Left colon (tissue), 2 donors: ENCODE measurements at places on chromosomes 7 and 10.

- no peak for DNase-seq
Measured at GRCh38 chr10:74145133-74145532, 5.5 kb downstream of the AP3M1 start.

GRCh38 chr10:65765006-65765541 lies 1160.8 kb upstream of the LRRTM3 start:
- no peak for DNase-seq

- no peak for DNase-seq
Measured at GRCh38 chr7:90957883-90958282, 306.4 kb upstream of the FZD1 start.

DNA sequence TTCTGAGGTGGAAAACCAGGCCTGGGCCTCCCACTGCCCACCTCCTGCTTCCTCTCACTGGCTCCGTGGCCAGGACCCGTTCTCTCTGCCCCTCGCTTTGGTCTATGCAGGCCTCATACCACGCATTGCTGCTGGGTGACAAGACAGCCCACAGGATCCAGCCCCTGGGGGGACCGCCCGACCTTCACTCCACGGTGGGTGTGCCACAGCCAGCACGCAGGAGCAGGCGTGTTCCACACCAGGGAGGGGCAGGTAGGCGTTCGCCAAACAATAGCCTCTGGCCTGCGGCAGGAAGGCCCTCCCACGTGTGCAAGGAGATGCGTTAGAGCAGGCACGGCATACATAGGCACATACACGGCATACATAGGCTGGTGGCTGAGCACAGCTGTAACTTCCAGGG lies 233.4 kb downstream of the WDR37 start:
- no peak for DNase-seq

- DNase-seq, result peak; percentile 71
Measured at GRCh38 chr7:1664711-1665548, 5.1 kb upstream of the ELFN1 start.

DNA sequence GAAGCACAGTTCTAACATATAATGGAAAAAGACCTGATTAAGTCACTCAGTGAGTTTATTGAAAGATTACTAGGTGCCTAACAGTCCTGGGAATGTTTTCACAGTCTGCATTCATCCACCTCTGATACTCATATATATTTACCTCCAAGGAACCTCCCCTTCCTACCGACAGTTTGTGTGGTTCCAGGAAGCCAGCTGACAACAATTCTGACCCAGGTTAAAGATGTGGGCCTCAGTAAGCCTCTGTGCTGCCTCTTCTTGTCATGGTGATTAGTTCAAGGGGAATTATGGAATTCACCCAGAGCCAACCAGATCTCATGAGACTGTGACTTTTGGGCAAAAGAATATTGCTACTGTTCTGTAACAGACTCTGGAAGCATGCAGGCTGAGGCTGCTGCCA lies 186.8 kb downstream of the NXPH1 start:
- no peak for DNase-seq

DNA sequence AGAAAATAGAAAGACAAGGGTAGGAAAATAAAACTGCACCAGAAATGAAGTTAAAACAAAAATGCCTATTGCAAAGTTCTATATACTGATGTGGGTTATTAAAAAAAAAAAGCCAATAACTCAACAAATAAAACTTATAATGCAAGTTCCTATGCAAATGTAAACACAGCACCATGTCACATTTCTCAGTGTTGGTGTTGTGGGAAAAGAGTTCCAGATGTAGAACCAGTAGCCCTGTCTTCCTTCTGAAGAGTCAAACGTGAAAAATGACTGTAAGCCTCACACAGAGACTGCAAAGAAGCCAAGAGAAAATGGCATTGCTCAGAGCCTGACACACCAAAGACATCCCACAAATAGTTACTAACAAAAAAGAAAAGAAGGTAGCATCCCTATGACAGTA lies 10.1 kb downstream of the PON2 start:
- DNase-seq, result no peak

DNA sequence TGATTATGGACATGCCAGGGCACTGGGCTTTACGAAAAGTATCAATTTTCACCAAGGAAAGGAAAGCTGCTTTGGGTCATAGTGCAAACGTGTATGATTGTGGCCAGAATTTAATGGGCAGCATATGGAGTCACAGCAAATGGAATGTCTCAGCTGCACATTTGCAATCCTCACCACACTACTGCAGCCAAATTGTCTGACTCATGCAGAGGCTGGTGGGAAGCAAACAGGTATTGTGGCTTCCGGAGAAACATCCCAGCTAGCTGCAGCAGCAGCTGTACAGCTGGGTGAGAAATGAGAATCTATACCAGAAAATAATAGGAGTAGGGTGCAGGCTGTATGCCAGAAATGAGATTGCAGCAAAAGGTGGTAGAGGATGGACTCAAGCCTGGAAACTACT lies 374.7 kb upstream of the VWC2 start:
- no peak for DNase-seq

- DNase-seq, result no peak
Measured at GRCh38 chr7:76193883-76194282, 7.8 kb upstream of the SRRM3 start.

GRCh38 chr7:50721160-50721559 lies 61.5 kb downstream of the GRB10 start:
- no peak for DNase-seq

- DNase-seq, result no peak
Measured at GRCh38 chr10:118108194-118109026, 61.7 kb upstream of the RAB11FIP2 start.

DNA sequence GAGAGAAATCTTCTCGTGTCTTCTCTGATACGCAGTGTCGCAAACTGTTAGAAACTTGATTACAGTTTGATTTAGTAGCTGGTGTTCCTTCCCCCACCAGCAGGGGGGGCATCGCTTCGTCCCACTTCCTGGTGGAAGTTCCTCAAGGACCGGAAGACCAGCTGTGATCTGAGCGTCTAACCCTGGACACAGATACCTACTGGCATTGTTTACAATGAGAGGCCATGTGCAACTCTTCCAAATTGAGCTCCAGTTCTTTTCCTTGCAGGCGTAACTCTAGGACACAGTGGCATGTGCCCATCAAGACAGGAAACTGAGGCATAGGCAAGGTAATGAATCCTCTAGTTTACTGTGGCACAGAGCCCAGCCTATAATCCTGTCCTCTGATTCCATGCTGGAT lies 219.0 kb downstream of the CCDC3 start:
- DNase-seq, result peak; percentile 35

DNA sequence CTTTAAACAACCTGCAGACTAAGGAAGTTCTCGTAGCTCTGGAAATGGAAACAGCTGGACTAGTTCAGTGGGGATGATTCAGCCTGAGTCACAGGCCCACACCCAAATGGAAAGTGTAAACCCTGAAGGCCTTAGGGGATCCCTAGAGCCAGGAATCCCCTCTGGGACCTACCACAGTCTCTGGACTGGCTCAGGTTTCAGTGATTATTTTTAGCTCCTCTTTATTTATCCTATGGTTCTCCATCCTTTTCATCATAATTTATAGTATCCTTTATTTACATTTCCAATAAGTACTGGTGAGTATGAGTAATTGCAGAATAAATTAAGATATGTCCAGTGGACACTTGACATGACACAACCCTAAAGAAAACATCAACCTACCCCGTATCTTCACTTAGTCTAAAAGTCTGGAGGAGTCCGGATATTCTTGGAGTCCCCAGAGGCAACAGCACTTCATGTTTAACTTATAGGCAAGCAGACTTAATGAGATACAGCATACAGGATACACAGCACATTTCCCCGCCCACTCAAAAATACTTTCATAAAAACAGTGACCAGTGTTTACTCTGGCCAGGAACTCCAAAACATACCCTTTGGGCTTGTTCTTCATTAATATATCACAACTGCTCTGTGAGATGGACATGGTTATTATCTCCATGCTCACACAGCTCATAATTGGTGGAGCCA lies 28.4 kb upstream of the SEMA3E start:
- no peak for DNase-seq

GRCh38 chr10:7532723-7533498 lies 122.1 kb upstream of the SFMBT2 start:
- DNase-seq, result no peak

DNA sequence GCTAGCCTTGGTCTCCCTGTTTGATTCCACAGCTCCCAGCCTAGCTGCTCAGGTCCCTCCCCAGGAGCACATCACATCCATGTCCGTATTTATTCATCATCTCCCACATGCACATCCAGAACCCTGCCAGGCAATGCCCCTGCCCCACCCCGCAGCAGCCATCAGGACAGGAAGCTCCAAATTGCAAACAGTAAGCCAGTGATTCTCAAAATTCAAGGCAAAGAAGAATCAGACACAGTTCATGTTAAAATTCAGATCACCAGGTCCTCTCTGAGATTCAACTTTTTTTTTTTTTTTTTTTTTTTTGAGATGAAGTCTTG lies 17.7 kb downstream of the LRRC20 start:
- DNase-seq, result no peak

DNA sequence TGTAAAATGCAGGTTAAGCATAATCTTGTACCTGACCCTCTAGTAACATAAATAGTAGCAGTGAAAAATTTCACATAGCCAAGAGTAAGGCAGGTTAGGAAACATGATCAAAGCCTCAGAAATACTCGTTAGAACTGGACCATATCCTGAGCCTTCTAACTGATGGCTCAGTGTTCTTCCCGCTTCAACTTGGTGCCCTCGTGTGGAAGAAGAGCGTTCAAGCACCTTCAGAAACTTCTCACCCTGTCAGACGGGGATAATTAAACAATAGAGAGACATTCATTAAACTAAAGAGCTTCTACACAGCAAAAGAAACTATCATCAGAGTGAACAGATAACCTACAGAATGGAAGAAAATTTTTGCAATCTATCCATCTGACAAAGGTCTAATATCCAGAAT lies 124.5 kb downstream of the MYOF start:
- no peak for DNase-seq

GRCh38 chr10:21078410-21079329 lies 181.6 kb upstream of the NEBL start:
- peak; percentile 46 for DNase-seq

- no peak for DNase-seq
Measured at GRCh38 chr7:130006771-130007170, 44.4 kb downstream of the ZC3HC1 start.

- no peak for DNase-seq
Measured at GRCh38 chr10:12587451-12587888, 238.1 kb downstream of the CAMK1D start.

DNA sequence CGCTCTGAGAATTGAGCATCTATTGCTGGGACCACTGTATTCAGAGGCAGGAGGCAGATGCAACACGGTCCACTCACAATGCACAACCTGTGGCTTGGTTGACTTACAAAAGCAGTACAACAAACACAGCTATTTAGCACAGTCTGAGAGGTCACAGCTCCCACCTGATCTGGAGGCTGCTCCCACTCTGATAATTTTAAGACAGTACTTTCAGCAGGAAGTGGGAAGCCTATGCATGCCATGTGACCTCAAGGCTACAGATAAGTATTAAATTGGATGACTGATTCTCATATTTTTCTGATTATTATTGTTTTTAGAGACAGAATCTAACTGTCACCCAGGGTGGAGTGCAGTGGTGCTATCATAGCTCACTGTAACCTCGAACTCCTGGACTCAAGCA lies 659.3 kb downstream of the PARD3 start:
- DNase-seq, result no peak
